ENCODE measurements at places on chromosomes 6 and 20. TPM values are rescaled to one million over a fixed set of nuclear protein-coding genes. Genes with fewer than 3 reads are reported as not detected.

Gene CDH22
- total RNA-seq, result 3.3 TPM

Gene RIPOR3
- total RNA-seq, result 11.3 TPM

Gene GHRH
- total RNA-seq, result not detected

Gene APCDD1L
- 0.46 TPM for total RNA-seq

Gene GNAS-AS1
- 0.50 TPM for total RNA-seq

Gene TMC2
- not detected for total RNA-seq

Gene ADRM1
- total RNA-seq, result 207 TPM

Gene HLA-F
- 34.0 TPM for total RNA-seq

Gene FAM209B
- total RNA-seq, result not detected

Gene KIF13A
- total RNA-seq, result 57.5 TPM

Gene KHDC1L
- total RNA-seq, result 4.7 TPM

Gene RIPOR2
- total RNA-seq, result 16.1 TPM

Gene LY6G6D
- not detected for total RNA-seq

Gene SIRPB1
- total RNA-seq, result not detected

Gene ITPR3
- total RNA-seq, result 99.1 TPM

Gene TFAP2C
- total RNA-seq, result 22.4 TPM

Gene HLA-DPB1
- 57.5 TPM for total RNA-seq

Gene CHRNA4
- total RNA-seq, result 7.2 TPM

Gene TCP11
- 33.3 TPM for total RNA-seq

Gene MYCT1
- 7.3 TPM for total RNA-seq

Gene RAB44
- 0.14 TPM for total RNA-seq

Gene ANGPT4
- 1.2 TPM for total RNA-seq

Gene ENTPD6
- total RNA-seq, result 105 TPM

Gene BTBD3
- 36.2 TPM for total RNA-seq

Gene RBPJL
- total RNA-seq, result not detected

Gene CST2
- total RNA-seq, result not detected

Gene SYTL3
- total RNA-seq, result 9.9 TPM

Gene BMP7
- total RNA-seq, result 16.8 TPM

Gene C6orf15
- total RNA-seq, result 0.51 TPM

Gene LAMP5
- 0.34 TPM for total RNA-seq

Gene C20orf96
- 4.7 TPM for total RNA-seq

Gene OOEP
- not detected for total RNA-seq

Gene LY86
- 1.5 TPM for total RNA-seq

Gene KIF25
- total RNA-seq, result 0.28 TPM

Gene ZNF311
- 4.3 TPM for total RNA-seq

Gene ULBP2
- total RNA-seq, result 0.40 TPM

Gene BPI
- 0.41 TPM for total RNA-seq

Gene HECA
- 26.0 TPM for total RNA-seq

Gene IL17F
- total RNA-seq, result not detected

Gene IRF4
- 1.6 TPM for total RNA-seq

Gene PBX2
- total RNA-seq, result 102 TPM

Gene BMP2
- total RNA-seq, result 4.3 TPM

Gene RSPO3
- total RNA-seq, result 4.8 TPM

Gene RAET1L
- not detected for total RNA-seq

Gene NOP56
- 108 TPM for total RNA-seq

Gene FKBP1A
- total RNA-seq, result 103 TPM

Gene TFAP2D
- total RNA-seq, result not detected

Gene FILIP1
- 3.3 TPM for total RNA-seq

Gene JPH2
- 31.1 TPM for total RNA-seq

Gene RIPPLY2
- 0.23 TPM for total RNA-seq

Gene WDR46
- total RNA-seq, result 41.3 TPM

Gene NRSN1
- not detected for total RNA-seq

Gene PIGU
- total RNA-seq, result 26.4 TPM

Gene MARCKS
- 96.2 TPM for total RNA-seq

Gene NHSL1
- total RNA-seq, result 2.1 TPM

Gene TSHZ2
- total RNA-seq, result 9.8 TPM

Gene LTA
- total RNA-seq, result 1.2 TPM

Gene MAS1
- total RNA-seq, result 0.17 TPM

Gene BHLHE23
- total RNA-seq, result 4.0 TPM
